ENCODE measurements at places on chromosomes 4 and X.
A peak's percentile ranks its signal among the peaks of the same experiment; 100 is the strongest.

GRCh38 chr4:165718660-165719059 lies 154.4 kb upstream of the TLL1 start:
- DNase-seq, result no peak

- DNase-seq, result no peak
Measured at GRCh38 chrX:48848847-48849246, 13.4 kb upstream of the PCSK1N start.

DNA sequence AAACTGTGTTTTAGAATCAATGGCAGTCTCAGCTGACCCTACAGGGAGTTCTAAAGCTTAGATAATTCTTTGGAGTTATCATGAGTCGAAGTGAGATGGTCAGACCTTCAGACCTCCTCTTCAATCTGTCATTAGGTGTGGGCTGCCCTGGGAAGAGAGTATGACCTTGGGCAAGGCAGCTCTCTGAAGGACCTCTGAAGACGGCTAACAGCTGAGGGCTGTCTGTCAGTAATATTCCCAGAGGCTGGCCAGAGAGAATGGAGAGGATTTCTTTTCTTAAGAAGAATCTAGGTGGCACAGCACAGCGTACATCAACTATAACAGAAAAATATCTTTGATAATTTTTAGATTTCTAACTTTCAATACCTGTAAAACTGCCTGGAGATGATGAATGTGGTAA lies 379.4 kb downstream of the ZNF674 start:
- DNase-seq, result no peak

DNA sequence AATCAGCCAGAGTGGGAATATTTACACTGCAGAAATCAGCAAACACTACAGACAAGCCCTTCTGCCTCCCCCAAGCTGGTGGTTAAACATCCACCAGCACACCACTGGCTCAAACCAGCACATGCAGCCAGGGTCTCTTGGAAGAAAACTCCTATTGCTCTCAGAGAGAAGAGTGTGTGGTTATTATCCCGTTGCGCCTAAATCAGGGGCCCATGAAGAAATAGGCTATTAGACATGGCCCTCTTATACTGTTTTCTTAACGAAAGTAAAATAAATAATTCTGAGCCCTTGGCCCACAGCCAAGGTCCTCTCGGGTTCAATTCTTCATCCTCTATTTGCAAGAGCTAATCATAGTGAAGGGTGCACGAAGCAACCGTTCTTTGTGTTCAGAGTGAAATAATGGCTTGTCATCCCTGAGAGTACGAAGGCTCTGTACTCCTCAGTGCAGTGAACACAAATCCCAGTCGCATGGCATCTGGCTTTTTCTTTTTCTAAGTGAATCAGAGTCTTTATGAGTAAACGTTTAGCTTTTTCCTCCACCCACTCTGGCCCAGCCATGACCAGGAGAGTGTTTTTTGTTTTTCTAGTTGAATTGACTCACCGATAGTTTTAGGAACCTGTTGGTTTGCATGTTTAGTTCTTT lies 33.4 kb upstream of the RBM47 start:
- DNase-seq, result no peak

DNA sequence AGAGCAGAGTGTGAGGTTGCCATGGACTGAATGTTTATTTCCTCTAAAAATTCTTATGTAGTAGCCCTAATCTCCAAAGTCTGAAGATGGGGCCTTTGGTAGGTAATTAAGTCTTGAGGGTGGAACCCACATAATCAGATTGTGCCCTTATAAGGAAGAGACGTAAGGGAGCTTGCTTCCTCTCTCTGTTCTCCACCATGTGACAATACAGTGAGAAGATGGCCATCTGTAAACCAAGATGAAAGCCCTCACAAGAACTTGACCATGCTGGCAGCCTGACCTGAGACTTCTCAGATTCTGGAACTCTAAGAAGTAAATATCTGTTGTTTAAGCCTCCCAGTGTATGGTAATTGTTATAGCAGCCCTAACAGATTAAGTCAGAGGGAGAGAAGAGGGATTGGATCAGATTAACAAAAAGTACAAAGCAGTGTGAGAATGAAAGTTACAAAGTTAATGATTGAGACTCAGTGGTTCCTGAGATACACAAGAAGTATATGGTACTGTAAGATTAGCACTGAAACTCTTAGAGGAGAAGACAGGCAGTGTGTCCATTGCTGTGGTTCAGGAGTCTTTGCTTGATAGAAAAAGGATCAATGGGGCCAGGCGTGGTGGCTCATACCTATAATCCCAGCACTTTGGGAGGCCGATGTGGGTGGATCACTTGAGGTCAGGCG lies 82.5 kb upstream of the GC start:
- DNase-seq, result no peak

GRCh38 chrX:44228621-44229020 lies 114.9 kb downstream of the EFHC2 start:
- no peak for DNase-seq

DNA sequence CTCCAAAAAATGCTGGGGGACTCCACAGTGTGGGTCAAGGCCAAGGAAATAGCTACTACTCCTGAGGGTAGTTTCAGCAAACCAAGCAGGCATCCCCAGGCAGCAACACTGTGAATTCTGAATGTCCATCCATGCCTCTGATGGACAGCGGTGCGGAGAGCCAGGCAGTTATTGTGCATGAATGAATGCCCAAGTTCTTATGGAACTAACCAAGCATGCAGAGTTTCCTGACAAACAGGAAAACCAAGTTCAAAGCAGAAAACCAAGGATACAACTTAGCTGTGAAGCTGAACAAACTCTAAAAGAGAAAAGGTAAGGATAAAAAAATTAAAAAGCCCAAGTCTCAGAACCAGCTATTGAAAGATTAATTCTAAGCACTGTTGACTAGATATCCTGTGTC lies 642.6 kb upstream of the HS3ST1 start:
- DNase-seq, result no peak

- no peak for DNase-seq
Measured at GRCh38 chrX:96861218-96861617, 22.5 kb upstream of the RPA4 start.

DNA sequence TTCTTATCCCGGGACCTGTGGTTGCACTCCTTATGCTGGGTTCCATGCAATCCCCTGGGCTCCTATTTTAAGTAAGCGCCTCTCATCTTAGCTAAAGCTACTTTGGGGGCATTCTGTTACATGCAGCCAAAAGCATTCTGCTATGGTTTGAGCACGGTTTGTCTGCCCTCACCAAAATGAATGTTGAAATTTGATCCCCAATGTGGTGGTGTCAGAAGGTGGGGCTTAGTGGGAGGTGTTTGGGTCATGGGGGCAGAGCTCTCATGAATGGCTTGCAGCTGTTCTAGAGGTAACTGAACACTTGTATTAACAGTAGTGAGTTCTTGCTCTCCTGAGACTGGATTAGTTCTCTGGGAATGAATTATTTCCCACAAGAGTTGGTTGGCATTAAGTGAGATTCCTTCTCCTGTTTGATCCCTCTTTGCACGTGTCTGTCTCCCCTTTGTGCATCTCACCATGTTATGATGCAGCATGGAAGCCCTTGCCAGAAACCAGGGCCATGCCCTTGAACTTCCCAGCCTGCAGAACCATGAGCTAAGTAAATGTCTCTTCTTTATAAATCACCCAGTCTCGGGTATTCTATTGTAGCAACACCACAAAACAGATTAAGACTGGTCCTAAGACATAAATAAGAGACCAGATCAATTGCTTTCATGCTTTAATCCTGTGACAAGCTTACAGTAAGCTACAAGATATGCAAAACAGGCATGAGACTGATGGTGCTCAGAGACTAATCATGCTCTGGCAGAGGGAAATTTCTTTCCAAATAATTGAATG lies 141.8 kb downstream of the TSPAN5 start:
- peak; percentile 54 for DNase-seq

GRCh38 chr4:156677656-156678055 lies 293.9 kb downstream of the PDGFC start:
- no peak for DNase-seq

- DNase-seq, result no peak
Measured at GRCh38 chrX:95332530-95332929, 1352.1 kb upstream of the DIAPH2 start.

- no peak for DNase-seq
Measured at GRCh38 chr4:139619644-139620043, 46.0 kb upstream of the MGST2 start.

DNA sequence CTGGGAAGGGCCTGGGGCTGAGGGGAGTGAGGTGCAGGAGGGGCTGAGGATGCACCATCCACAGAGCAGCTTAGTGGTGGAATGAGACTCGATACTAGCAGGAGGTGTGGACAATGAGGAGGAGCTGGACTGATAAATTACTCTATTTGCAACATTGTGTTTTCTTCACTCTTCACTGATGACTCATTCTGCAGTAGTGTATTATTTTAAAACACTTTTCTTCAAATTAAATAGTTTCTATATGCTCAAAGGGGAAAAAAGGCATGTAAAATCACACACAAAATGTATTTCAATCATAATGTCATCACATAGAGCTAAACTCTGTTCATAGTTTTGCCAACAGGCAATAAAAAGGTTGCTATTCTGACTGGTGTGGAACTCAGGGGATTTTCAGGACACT lies 467.0 kb upstream of the CTSO start:
- no peak for DNase-seq

DNA sequence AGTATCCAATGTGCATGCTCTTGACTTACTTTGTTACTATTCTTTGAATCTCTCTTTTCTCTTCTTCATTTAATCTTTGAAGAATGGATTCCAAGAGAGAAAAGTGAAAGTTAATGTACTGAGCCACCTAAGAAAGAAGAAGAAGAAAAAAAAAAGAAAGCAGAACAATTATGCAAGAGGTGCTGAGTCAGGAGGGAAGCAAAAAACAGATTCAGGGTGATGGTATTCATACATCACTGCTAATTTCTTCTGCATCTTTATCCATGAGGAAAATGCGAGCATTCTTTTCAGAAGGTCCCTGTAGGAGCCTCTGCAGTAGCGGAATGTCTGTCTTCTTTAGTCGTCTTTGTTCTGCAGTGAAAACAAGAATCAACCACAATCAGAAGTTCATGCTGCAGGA lies 43.9 kb downstream of the RASSF6 start:
- no peak for DNase-seq

DNA sequence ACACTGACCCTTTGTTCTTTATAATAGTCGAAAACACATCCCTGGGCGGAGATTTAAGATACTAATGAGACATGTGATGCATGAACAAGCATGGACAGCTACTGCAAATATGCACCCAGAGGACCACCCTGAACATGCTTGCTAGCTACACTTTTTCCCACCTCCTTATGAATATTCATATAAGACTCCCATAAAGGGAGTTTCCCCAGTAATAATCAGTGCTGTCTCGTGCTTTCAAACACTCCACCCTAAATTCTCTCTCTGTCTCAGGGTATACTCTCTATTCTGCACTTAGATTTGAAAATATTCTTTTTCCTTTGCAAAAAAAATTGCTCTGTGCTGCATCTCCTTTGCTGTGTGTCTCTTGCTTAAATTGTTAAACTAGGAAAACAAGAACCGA lies 64.4 kb upstream of the CT45A1 start:
- DNase-seq, result peak; percentile 32

GRCh38 chr4:55517526-55518229 lies 29.0 kb downstream of the CLOCK start:
- DNase-seq, result no peak

GRCh38 chrX:42948723-42949657 lies 171.0 kb upstream of the PPP1R2C start:
- no peak for DNase-seq

DNA sequence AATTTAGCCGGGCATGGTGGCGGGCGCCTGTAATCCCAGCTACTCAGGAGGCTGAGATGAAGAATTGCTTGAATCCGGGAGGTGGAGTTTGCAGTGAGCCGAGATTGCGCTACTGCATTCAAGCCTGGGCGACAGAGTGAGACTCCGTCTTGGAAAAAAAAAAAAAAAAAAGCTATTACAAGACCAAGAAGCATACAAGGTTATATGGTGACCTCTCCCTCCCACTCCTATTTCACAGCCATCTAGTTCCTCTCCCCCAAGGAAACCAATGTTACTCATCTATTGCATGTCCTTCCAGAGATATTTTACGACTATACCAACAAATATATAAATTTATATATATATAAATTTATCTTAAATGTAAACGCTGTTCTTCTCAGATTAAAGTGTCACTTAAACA lies 3.2 kb downstream of the SLC9A7 start:
- no peak for DNase-seq

GRCh38 chrX:116749943-116750342 lies 287.2 kb upstream of the CT83 start:
- DNase-seq, result no peak

DNA sequence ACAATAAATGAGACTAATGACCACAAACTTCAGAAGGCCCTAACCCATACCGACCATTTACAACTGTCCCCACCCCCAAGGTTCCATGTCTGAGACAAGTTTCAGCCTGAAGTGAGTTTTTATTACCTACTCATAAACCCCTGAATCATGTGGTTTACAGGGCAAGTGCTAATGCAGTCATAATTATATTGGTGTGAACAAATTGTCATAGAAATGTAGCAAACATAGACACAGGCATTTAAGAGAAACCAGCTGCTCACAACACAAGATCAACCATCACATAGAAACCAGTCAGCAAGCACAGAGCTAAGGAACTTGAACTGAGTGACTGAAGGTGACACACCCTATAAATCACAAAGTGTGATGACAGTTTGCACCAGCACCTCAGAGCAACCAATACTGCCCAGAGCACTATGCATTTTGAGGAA lies 173.8 kb upstream of the MID1 start:
- no peak for DNase-seq

GRCh38 chrX:68203646-68204045 lies 229.6 kb downstream of the OPHN1 start:
- DNase-seq, result no peak

DNA sequence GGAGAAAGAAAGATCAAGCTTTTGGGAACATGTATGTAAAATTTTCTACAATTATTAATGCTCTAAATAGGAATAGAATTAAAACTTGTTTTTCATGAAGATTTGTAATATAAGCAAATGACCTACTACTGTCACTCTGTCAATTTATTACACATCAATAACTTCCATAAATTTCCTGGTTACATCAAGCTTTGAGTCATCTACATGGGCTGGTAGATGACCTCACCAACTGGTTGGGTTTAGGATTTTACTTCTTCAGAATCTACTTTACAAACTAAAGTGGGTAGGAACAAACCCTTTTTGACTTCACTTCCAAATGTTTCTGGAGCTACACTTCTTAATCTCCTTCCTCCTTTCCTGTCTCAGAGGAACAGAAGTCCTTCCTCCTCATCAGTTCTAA lies 12.0 kb upstream of the LRAT start:
- no peak for DNase-seq

- no peak for DNase-seq
Measured at GRCh38 chrX:44344194-44344593, 722 bp upstream of the EFHC2 start.

DNA sequence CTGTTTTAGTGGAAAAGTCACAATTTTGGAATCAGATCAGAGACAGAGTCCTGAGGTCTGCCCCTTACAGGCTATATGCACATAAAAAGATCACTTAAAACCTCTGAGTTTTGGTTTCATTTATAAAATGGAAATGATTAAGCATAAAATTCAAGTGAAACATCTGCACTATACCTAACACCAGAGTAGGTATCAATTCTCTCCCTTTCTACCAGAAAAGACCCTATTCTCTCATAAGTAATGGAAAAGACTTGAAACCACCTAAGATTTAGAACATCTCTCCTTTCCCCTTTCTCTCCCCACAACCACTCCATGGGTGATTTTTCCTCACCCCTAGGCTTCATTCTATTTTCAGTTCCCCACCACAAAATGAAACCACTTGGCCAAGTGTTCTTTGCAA lies 907 bp downstream of the LHFPL1 start:
- no peak for DNase-seq

- no peak for DNase-seq
Measured at GRCh38 chr4:107977966-107978705, 11.6 kb upstream of the HADH start.

- no peak for DNase-seq
Measured at GRCh38 chrX:73206366-73206765, 8.3 kb downstream of the NAP1L2 start.

Data from vagina (tissue), 2 donors.